Activated CD4-positive, alpha-beta T cell treated with anti-CD3 and anti-CD28 coated beads, Interleukin-2, amount 10 ng/mL, durations not matched to agents 7 days and 5 days (primary cell): ENCODE measurements at places on chromosomes 2 and 18. TPM values are rescaled to one million over a fixed set of nuclear protein-coding genes. Genes with fewer than 3 reads are reported as not detected.

DNA sequence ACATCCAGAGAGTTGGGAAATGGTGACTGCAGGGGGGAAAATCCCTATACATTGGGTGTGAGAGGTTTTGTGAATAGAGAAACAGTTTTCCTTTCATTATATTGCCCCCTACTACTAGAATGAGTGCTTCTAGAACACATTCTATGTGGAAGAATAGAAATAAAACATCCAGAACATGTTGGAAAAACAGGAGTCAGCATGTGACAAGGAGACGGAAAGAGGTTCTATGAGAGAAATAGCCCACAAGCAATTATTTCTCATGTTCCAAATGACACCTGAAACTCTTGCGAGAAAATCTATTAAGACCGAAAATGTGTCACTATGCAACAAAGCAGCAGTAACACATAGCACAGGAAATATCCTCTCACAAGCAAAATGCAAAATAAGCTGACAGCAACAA is 202.7 kb upstream of the SPOPL start:
- H3K27ac ChIP-seq = no peak overlapping the region
- H3K27me3 ChIP-seq = no peaks in the 10 kb centered on the region
- H3K4me1 ChIP-seq = no peaks in the 10 kb centered on the region
- H3K36me3 ChIP-seq = no peaks in the 10 kb centered on the region
- no peak for DNase-seq
- no peak overlapping the region for H3K4me3 ChIP-seq

- peaks cover 12% of the 10 kb centered on the region for H3K36me3 ChIP-seq
- H3K4me1 ChIP-seq = no peaks in the 10 kb centered on the region
- H3K27me3 ChIP-seq = no peaks in the 10 kb centered on the region
- no peak overlapping the region for H3K27ac ChIP-seq
- DNase-seq = no peak
- H3K4me3 ChIP-seq = no peak overlapping the region
These were observed 9.8 kb downstream of the MCEE start for GRCh38 chr2:71120195-71120594.

DNA sequence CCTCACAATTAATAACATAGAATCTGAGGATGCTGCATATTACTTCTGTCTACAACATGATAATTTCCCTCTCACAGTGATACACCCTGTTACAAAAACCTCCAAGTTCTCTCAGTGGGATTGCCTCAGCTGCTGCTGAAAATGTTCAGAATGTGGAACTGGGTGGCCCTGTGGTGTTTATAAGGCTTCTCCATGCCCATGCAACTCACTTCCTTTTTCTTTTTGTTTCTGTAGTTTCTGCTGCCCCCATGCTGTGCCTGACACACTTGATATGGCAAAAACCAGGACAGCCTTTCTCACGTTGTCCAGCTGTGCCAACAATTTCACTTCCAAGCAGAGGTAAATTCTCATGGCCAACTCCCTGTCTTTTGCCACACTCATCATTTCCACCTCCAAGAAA is 206.2 kb downstream of the RPIA start:
- peaks cover 15% of the 10 kb centered on the region for H3K27me3 ChIP-seq
- DNase-seq = no peak
- H3K27ac ChIP-seq = no peak overlapping the region
- no peaks in the 10 kb centered on the region for H3K36me3 ChIP-seq

DNA sequence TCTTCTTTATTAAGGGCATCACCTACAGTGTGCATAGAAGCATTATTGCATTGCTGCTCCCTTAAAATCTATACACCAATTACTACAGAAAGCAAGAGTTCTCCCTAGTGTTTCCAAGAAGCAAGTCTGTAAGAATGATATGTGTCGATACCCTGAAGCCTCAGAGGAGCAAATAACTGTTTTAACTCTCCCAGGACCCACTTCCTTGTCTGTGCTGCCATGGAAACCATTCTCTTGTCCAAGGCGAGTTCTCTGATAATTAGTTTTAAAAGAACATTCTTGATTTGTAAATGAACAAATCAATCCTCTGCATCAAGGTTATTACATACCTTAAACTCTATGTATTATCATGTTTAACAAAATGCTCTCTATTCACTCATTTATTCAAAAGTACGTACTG is 326.8 kb upstream of the KLHL14 start:
- H3K4me1 ChIP-seq = no peaks in the 10 kb centered on the region
- H3K36me3 ChIP-seq = no peaks in the 10 kb centered on the region
- no peaks in the 10 kb centered on the region for H3K27me3 ChIP-seq
- DNase-seq = no peak

GRCh38 chr18:48833701-48834412 is 116.9 kb downstream of the SMAD7 start:
- H3K27me3 ChIP-seq = no peaks in the 10 kb centered on the region
- H3K27ac ChIP-seq = peak overlapping the region; percentile 95
- no peaks in the 10 kb centered on the region for H3K36me3 ChIP-seq
- peak overlapping the region; percentile 77 for H3K4me3 ChIP-seq
- H3K4me1 ChIP-seq = peaks cover 66% of the 10 kb centered on the region

DNA sequence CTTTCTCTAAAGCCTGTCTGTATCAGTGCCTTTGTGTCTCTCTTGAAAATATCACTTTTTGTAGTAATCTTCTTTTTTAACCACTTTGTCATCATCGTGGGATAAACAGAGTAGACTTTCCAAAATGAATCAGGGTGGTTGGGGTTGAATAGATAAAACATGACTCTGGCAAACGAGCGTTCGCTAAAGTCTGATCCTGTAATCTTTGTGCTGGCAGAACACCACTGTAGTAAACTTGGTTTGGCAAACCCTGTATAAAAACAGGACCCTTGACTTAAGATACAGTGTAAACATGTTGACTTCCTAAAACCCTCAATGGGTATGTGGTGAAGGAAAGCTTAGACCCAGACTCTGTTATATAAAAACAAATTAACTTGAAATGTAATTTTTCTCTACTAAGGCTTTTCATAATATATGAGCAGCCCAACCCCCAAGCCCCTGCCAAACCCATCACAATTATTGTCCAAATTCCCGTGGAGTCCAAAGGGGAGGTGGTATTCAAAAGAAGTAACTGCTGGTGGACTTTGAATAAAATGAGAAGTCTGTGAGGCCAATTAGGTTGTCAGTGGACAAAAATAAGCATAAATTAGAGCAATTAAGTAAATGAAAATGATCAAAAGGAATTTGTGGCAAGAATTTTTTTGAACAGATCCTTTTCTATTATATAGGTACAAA is 52.2 kb downstream of the COLEC12 start:
- peaks cover 6% of the 10 kb centered on the region for H3K27me3 ChIP-seq
- H3K4me3 ChIP-seq = no peak overlapping the region
- no peak overlapping the region for H3K27ac ChIP-seq
- H3K4me1 ChIP-seq = no peaks in the 10 kb centered on the region

GRCh38 chr2:239266779-239267287 is 134.0 kb downstream of the HDAC4 start:
- H3K27me3 ChIP-seq = peaks cover 2% of the 10 kb centered on the region
- peak overlapping the region; percentile 85 for H3K4me3 ChIP-seq
- peak overlapping the region; percentile 98 for H3K27ac ChIP-seq
- H3K36me3 ChIP-seq = peaks cover 13% of the 10 kb centered on the region
- H3K4me1 ChIP-seq = peaks cover 88% of the 10 kb centered on the region

GRCh38 chr2:172772633-172773032 is 37.0 kb downstream of the RAPGEF4 start:
- H3K4me3 ChIP-seq = no peak overlapping the region
- no peaks in the 10 kb centered on the region for H3K36me3 ChIP-seq
- peaks cover 15% of the 10 kb centered on the region for H3K27me3 ChIP-seq
- DNase-seq = no peak
- H3K27ac ChIP-seq = no peak overlapping the region

GRCh38 chr2:54950811-54951210 is 99.4 kb downstream of the RTN4 start:
- H3K27ac ChIP-seq = no peak overlapping the region
- peaks cover 5% of the 10 kb centered on the region for H3K4me1 ChIP-seq
- H3K36me3 ChIP-seq = no peaks in the 10 kb centered on the region

DNA sequence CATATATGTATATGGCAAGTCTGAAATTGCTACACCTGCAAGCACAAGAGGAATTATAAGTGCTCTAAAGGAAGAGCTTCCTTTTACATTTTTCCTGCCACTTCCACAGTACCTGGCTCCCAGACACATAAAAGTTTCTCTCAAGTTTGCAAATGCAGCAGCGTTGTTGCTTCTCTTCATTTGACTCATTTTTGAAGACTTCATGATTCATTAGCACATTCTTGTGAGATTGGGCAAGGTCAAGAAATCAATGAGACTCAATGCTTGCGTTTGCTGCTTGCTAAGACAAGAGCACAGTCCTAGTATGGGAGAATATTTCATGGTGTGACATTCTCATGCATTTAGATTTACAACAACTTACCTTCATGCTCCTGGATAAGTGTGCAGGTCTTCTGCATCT is 42.6 kb upstream of the PDCL3 start:
- no peaks in the 10 kb centered on the region for H3K27me3 ChIP-seq
- no peaks in the 10 kb centered on the region for H3K4me1 ChIP-seq
- DNase-seq = no peak
- no peak overlapping the region for H3K27ac ChIP-seq
- H3K36me3 ChIP-seq = no peaks in the 10 kb centered on the region
- no peak overlapping the region for H3K4me3 ChIP-seq

DNA sequence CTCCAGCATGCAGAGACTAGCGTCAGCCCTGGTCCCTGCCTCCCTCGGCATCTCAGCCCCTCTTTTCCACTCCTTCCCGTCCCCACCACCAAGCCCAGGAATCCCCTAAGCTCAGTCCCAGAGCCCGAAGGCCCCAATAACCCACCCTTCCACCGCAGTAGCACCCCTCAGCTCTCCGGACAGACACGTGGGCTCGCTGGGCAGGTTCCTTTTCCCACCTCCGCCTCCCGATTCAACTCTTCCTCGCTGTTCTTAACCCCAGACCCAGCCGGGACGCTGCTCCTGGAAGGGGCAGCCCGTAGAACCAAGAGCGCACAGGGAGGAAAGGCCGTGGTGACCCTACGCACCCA is 1.4 kb downstream of the IHH start:
- H3K4me1 ChIP-seq = peaks cover 16% of the 10 kb centered on the region
- no peak for DNase-seq
- no peak overlapping the region for H3K27ac ChIP-seq

GRCh38 chr2:128069769-128070168 is 21.2 kb upstream of the UGGT1 start:
- H3K4me1 ChIP-seq = no peaks in the 10 kb centered on the region
- no peak for DNase-seq
- H3K27ac ChIP-seq = no peak overlapping the region
- no peak overlapping the region for H3K4me3 ChIP-seq
- H3K27me3 ChIP-seq = peaks cover 3% of the 10 kb centered on the region

DNA sequence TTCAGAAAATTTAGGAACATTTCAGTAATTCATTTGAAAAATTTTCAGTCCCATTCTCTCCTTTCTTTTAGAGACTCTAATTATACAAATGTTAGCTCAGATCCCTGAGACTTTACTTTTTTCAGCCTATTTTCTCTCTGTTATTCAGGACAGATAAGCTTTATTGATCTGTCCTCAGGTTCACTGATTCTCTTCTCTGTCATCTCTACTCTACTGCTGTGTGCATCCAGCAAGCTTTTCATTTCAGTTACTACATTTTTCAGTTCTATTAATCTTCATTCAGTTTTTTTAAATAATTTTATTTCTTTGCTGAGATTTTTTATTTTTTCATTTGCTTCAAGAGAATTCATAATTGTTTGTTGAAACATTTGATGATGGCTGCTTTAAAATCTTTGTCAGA is 22.1 kb upstream of the PIK3C3 start:
- H3K27me3 ChIP-seq = peaks cover 6% of the 10 kb centered on the region
- H3K4me1 ChIP-seq = peaks cover 6% of the 10 kb centered on the region

SERPINB12 gene
- total RNA-seq = not detected

REEP1 gene
- total RNA-seq = 0.17 TPM

MLPH gene
- not detected for total RNA-seq
